Activated B cell treated with CpG ODN at 0.5 μM for 24 hours (primary cell): ENCODE measurements at places on chromosomes 6 and 20.

DNA sequence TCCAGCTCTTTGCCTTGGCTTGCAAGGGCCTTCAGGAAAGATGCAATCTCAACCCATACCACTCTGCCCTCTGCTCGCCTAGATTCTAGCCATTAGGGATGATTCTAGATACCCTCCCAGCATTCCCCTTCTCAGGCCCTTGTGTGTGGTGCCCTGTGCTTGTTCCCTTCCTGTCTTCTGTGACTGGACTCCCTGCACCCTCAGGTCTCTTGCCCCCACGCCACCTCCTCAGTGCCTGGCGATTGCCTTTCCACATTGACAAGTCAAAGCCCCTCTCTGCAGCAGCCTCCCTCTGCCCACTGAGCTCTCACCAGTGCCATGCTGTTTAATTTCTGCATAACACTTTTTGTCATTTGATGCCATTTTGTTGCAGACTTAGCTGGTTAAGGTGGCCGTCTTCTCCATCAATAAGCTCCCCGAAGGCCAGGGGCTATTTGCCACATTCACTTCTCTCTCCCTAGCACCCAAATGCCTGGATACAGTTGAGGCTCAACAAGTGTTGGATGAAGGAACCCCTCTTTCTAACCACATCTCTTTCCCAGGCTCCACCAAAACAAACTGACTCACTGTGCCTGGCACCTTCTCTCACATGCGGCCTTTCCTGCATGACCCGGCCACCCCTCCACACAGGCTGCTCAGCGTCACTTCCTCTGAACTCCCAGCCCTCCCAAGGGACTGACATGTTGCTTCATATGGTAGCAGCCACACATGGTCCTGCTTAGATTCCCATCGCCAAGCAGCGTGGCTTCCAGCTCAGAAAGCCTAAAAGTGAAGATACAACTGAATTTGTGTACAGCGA is 4.6 kb upstream of the TXNDC5 start:
- peak; percentile 34 for DNase-seq

DNA sequence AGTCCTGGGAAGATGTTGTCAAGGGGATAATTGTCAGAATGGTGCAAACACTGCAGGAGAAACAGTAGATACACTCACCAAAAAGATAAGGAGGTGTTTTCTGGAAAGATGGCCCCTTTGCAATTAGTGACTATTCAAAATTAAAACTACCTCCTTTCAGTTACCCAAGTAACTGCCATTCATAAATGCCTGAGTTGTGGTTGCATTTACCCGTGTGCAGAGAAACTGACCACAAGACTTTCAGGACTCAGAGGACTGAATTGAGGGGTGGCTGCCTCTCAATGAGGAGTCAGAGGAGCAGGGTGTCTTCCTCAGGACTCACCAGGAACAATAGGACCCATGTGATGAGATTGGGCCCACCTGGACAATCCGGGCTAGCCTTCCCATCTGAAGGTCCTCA is 39.0 kb downstream of the GCM1 start:
- no peak for DNase-seq

- no peak for DNase-seq
Observed at GRCh38 chr6:81697559-81697958, 54.9 kb downstream of the TENT5A start.

DNA sequence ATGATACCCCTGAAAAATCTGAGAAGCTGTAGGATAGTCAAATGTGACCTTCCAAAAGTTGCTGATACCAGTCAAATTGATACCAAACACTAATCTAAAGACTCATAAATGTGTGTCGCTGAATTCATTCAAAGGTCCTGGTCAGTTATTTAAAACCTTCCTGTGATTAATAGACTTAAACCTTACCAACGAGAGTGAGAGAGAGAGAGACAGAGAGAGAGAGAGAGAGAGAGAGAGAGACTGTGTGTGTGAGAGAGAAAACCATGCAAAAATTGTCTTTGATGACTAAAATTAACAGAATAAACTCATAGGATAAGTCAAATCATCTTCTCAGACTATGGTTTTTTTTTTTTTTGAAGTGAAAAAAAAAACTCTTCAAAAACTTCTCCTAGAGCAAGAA is 370.9 kb upstream of the HS3ST5 start:
- no peak for DNase-seq

DNA sequence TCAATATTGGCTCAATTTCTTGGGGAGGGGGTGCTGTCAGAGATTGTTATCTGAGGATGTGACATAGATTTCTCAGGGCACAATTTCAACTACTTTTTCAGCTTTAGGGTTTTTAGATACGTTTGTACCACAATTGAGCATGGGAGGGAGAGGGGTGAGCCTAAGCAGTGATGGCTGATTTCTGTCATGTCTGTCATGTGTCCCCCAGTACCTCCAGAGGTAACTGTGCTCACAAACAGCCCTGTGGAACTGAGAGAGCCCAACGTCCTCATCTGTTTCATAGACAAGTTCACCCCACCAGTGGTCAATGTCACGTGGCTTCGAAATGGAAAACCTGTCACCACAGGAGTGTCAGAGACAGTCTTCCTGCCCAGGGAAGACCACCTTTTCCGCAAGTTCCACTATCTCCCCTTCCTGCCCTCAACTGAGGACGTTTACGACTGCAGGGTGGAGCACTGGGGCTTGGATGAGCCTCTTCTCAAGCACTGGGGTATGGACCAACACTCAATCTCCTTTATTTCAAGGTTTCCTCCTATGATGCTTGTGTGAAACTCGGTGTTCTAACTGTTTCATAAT is 3.4 kb downstream of the HLA-DRA start:
- DNase-seq: no peak

DNA sequence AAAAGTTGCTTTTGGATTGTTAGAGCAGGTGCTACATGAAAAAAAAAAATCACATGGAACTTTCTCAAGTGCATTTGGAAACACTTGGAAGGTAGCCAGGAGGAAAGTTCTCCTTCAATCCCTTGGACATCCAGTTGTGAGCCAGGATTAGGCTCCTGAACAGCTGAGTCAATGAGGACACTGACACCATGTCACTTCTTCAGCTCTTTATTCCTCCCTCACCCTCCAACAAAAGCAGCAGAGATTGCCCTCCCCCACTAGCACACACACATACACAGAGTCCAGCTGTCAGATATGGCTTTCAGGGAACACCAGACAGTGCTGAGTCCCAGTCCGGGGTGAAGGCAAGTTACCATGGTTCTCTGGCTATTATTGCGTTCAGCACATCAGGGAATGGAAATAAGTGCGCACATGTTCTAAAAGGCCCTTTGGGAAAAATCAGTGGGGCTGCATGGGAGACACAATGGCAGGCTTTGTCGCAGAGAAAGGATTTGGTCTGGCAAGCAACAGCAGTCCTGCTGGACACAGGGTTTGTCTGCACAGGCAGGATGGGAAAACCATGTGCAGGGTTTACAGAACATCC is 124.7 kb upstream of the MARCKS start:
- no peak for DNase-seq

- no peak for DNase-seq
Observed at GRCh38 chr6:87122477-87122876, 27.6 kb upstream of the CGA start.

DNA sequence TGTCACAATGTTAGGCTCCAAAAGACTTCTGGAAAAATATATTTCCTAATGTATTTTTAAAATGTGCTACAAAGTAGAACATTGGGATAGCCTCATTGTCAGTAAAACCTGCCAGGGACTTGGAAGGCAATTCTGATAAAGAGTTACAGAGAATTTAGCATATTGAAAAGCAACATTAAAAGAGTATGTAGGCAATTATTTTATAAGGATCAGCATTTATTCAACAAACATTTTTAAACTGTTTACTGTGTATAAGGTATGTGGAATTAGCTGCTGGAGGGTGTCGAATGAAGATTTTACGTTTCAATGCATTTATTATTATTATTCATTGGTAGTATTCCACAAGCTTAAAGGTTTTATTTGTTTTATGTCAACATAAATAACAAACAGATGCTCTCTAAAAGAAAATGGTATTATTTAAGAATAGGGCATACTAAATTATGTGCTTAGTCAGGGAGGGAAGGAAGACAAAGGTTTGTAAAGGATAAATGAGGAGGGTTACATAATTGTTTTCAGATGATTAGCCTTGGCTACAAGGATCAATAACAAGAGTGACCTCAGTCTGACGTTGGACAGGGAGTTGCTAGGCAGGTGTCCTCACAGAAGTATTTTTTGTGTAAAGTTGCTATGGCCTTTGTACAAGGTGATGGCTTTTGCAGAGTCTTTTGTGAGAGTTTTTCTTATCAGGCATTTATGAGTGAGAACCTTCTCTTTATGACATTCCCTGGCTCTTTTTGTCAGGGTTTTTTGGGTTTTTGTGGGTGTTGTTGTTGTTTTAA is 313.4 kb upstream of the PLCB4 start:
- DNase-seq: no peak

DNA sequence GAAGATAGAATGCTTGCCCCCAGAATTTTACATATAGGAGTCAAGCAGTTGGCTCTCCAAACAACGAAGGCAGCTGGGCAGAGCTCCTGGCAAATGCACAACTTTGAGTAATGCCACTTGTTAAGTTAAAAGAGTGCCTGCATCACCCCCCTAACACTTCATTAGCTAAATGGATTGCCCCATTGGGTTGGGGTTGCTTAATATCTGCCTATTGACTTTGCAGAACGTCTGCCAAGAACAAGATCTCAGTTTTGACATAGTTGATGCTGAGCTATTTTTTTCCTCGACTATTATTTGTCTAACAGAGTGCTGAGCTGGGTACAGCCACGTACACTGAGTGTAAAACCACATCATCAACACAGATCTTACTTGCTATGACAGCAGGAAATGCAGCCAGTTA is 12.1 kb downstream of the ANKRD60 start:
- DNase-seq: no peak

DNA sequence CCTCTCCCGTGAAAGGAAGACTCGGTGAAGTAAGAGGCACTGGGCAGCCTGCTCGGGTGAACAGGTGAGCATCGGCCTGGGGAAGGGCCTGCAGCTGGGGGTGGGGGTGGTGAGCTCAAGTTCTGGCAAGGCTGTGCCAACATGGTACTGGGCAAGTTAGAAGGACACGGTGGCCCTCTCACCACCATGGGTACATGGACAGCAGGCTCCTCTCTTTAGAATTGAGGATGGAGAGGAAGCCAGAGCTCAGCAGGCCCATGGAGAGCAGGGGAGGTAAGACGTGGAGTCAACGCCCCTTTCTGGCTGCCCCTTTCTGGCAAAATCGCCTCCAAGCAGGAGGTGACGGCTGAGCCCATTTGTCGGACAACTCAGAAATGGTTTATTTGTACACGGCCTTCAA is 135.6 kb downstream of the ANKRD60 start:
- no peak for DNase-seq

- no peak for DNase-seq
Observed at GRCh38 chr6:155248008-155249001, 15.5 kb upstream of the CLDN20 start.

GRCh38 chr20:43985608-43986316 is 71.1 kb downstream of the TOX2 start:
- no peak for DNase-seq

GRCh38 chr6:111770263-111771093 is 102.8 kb downstream of the FYN start:
- no peak for DNase-seq

DNA sequence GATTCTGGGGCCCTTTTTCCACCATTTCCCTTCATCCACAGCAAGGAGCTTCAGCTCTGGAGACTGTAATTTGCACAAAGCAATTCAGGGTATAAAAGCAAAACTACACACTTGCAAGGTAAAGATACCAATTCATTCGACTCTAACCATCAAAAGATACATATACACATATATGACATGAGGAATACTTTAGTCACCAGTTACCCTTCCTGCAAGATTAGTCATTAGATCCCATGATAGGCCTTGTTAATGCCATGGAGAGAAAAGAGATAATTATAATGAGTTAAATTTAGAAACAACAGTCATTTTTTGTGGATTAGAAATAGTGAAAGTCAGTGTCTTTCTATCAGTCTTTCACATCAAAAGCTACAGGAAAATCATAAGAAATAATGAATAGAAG is 204.2 kb downstream of the KCNQ5 start:
- DNase-seq: no peak

- DNase-seq: no peak
Observed at GRCh38 chr20:61370841-61371303, 118.8 kb downstream of the CDH4 start.

DNA sequence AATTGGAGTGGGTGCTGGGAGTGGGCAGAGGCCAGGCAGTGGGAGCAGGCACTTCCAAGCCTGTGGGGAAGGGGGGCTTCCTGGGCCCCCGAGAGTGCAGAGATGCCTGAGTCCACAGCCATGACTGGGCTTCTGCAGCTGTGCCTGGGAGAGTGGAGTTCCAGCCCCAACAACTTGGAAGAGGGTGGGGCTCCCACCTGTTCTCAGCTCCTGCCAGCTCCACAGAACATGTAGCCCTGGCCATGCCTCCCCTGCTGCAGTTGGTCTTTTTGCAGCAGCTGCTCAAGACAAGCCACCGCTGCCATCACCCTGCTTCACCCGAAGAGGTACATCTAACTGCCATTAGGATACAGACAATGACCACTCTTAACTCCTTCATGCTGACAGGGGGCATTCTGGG is 1092.3 kb downstream of the KHDRBS2 start:
- no peak for DNase-seq

- DNase-seq: no peak
Observed at GRCh38 chr6:149567194-149567586, 1.0 kb downstream of the GINM1 start.

GRCh38 chr20:61802721-61803311 is 262.9 kb downstream of the TAF4 start:
- DNase-seq: no peak
